ENCODE measurements at places on chromosomes 11 and 22.

DNA sequence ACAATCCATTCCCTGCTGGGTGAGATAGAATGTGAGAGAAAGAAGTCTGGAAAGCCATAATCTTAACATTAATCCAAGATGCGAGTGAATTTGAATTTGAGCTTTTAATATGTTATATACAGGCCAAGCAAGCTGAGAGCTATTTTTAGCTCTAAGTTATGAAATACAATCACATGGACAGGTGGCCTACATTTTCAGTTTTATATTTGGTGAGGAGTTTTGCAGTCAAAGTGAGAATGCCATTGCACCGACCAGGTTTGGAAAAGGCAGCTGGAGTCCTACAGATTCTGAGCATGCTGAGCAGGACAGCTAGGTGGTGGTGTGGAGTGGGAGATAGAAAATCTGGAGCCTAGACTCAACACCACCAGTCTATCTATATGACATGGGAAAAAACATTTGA is 12.0 kb downstream of the OR5B21 start:
- DNase-seq, result no peak

GRCh38 chr11:61162092-61162941 is 1.1 kb upstream of the VPS37C start:
- DNase-seq, result peak; percentile 80

DNA sequence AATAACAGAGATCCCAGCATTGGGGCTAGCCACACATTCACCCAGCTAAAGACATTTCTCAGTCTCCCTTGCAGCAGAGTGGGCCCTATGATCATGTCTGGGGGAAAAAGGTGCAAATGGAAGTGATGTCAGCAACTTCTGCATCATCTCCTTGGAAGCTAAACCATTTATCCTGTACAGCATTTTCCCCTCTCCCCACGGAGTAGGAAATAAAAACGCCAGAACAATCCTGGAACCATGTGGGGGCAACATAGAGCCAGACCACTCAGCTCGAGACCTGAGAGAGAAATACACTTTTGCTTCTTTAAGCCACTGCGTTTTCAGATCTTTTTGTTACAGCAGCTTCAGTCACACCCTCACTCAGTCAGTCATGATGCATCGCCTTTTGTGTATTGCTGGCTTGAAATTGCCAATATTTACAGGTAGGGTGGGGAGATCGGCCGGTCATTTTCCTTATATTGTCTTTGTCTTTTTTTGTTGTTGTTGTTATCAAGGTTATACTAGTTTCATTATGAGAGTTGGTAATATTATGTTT is 9.1 kb upstream of the RAC2 start:
- DNase-seq, result no peak

GRCh38 chr22:21641417-21641788 is 699 bp upstream of the SDF2L1 start:
- DNase-seq, result no peak

GRCh38 chr11:64298966-64299846 is 952 bp upstream of the CATSPERZ start:
- DNase-seq, result peak; percentile 59

DNA sequence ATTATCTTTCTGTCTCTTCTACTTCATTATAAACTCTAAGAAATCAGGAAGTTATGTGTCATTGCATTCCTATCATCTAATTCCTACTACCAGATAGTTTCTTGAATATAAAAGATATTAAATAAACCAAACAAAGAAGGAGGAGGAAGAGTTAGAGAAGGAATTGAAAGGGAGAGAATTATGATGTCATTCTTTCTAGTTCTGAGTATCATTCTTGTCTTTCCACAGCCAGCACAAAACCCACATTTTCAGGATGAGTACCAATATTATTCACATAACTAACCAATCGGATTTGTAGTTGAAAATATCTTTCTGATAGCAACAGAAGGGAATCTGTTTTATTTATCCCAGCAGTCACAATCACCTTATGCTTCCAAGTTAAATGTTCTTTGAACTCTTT is 13.3 kb downstream of the MS4A13 start:
- DNase-seq, result no peak

- DNase-seq, result no peak
These were observed 221.4 kb downstream of the BLID start for GRCh38 chr11:121894581-121894980.

DNA sequence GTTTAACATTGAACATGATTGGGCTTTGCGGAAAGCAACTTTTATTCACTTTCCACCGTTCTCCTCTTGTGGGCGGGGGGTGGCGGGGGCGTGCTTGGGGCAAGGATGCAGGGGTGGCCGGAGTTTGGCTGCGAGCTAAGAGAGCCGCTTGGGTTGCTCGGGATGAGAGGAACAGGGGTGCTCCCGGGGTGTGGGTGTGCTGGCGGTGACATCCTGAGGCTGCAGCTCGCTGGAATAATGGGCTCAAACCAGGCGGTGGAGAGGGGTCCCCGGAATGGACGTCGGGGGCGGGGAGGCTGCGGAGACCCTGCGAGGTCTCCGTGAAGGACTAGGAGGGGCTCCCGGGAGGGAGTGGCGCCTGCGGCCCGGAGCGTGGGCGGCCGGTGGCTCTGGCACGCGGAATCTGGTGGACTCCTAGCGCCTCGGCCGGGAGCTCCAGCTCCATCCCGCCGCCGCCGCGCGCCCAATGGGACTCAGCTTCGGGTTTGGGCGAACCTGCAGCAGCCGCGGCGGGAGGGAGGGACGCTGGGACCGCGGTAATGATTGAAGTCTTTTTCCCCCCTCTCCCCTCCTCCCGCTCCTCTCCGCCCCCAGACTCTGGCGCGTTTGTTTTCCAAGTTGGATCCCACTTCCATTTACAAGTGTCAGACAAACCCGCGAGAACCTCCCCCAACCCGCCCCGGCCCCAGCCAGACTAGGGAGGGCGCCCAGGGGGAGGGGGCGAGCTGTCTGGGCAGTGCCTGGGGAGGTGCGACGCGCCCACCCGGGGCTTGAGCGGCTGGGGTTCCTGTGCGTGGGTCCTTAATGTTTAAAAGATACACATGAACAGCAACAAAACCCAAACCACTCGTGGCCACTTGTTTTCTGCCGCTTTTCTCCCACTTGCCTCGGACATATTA is 2.0 kb downstream of the FAT3 start:
- DNase-seq, result peak; percentile 35

DNA sequence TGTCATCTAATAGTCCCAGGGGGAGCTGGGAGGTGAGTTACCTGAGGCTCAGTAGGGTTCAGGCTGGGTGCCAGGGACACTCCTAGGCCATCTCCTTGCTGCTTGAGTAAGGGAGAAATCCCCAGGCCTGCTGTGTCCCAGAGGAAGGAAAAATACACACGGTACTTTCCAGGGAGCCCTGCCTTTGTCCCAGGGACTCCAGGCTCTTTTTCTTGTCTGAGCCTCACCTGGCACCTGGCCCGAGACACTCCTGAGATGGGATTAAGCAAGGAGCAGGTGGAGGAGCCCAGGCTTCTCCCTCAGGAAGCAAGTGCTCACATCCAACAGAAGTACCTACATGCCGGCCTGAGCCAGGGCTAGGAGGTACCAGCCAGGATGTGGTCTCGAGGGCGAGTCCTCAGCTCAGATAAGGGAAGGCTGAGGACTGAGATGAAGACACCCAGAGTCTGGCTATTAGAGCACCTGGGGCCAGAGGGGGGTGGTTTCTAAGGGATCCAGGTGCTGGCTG is 899 bp upstream of the KLHDC7B start:
- no peak for DNase-seq

DNA sequence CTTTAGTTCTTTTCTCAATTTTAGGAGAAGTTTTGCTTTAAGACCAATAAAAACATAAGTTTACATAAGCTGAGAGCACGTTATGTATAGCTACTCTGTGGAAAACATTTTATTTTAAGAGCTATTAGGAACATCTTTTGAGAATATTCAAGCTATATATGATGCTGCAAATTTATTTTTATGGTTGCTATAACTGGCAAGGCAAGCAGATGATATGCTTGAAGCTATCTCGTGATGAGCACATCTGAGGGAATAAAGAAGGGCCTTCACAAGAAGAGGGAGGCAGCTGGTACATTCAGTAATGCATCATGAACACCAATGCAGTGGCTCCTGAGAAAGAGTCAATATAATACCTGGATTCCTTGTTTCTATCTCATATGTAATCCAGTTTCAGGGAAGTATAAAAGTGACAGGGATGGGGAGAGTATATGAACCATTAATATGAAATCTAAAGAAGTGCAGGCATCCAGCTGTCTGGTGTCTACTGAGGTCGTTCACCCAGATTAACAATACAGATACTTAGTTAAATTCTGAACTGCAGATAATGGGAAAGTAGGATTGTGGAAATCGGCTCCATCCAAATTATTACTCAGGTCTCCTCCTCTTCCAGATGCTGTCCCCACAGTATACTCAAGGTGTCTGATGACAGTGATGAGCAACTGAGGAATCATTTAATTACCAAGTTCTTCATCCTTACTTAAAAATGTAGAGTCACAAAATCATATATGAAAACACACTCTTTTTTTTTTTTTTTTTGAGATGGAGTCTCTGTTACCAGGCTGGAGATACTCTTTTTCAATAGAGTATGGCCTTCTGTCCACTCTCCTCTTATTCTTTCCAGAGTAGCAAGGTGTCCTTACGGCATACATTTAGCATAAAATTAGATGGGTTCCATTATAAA is 100.4 kb upstream of the SERPIND1 start:
- DNase-seq, result no peak

DNA sequence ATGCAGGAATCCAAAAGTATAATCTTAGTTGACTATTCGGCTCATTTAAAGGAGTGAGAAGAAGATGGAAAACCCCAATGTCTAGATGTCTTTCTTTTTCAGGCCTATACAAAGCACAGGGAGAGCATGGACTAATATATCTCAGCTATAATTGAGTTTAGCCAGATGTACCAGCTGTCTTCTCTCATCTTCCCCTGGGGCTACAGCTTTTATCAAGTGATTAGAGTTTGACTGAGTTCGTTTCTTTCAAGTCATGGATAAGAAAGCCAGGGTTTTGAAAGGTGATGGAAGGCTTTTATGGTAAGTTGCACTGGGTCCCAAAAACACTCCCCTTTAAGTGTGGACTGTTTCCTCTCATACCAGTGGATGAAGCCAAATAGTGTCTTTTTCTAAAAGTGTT is 1172.8 kb upstream of the TENM4 start:
- DNase-seq, result no peak

GRCh38 chr11:123235656-123236261 is 40.7 kb upstream of the CLMP start:
- no peak for DNase-seq

GRCh38 chr22:39388261-39389011 is 11.1 kb upstream of the TAB1 start:
- peak; percentile 29 for DNase-seq

DNA sequence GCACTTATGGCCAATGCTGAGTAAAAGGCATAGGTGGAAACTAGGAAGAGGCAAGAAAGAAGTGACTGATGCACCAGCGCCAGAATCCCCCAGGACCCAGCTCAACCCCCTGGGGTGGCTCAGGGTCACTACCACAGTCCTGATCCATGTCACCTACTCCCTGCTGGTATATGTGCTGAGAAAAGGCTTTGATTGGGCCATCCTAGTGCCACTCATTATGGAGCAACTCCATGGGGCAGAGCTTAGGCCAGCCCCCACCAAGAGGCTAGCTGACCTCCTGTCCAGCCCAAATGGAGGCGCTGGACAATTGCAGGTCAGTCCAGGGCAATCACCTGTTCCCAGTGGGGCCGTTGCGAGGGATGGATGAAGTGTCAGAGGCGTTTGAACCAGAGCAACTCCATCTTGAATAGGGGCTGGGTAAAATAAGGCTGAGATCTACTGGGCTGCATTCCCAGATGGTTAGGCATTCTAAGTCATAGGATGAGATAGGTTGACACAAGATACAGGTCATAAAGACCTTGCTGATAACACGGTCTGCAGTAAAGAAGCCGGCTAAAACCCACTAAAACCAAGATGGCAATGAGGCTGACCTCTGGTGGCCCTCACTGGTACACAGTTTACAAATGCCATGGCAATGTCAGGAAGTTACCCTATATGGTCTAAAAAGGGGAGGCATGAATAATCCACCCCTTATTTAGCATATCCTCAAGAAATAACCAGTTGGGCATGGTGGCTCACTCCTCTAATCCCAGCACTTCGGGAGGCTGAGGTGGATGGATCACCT is 20.6 kb upstream of the DAGLA start:
- DNase-seq, result no peak

DNA sequence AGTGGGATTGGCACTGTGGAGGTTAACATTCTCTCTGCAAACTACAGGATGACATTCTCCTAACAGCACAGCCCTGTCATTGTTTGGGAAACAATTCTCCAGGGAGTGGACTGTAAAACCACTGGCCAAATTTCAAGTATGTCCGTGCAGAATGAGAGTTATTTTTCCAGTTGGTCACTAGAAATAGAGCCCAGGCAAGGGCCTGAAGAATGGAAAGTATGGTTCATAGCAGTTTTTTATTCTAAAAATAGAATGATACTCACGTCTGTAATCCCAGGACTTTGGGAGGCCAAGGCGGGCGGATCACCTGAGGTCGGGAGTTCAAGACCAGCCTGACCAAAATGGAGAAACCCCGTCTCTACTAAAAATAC is 39.0 kb upstream of the CD44 start:
- no peak for DNase-seq

DNA sequence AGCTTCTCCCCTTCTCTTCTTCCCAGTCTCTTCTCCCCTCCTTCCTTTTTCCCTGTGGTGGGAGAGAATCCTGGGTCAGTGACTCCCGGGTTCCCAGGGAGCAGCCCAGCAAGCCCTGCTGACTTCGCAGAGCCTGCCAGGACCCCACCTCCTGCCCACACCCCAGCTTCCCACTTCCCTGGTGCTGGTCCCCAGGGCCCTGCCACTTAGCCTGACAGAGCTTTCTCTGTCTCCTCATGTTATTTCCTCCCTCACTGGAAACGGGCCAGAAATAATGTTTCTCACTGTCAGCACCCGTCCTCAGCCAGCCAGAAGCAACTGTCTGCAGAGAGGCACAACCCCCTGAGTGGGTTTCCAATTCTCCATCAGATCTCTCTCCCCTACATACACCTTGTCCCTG is 27.1 kb downstream of the C11orf96 start:
- peak; percentile 5 for DNase-seq

DNA sequence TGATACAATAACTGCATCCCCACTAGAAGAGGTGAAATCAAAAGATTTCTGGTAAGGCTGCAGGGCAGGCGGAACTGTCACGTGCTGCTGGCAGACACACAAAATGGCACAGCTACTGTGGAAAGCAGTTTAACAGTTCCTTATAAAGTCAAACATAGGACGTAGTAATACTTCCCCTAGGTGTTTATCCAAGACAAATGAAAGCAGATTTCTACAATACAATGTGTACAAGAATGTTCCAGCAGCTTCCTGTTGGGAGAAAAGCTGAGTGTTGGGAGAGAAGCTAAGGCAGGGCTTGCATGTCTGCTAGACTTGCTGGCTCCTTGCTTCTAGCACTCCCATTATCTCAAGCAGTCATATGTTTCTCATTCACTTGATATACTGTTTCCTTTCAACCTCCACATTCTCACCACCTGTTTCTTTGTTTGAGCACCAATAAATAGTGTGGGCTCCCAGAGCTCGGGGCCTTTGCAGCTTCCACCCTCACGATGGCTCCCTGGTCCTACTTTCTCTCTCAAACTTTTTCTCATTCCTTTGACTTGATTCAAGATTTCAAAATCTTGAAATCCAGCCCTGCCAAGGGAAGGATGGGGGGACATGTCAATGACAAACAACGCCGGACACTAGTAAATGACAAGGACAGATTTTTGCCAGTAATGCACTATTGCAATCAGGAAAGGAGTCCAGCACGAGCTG is 21.2 kb upstream of the IL17RA start:
- DNase-seq, result no peak

Measured in NCI-H1417 (cell line).